ENCODE measurements at places on chromosomes 4 and X.

DNA sequence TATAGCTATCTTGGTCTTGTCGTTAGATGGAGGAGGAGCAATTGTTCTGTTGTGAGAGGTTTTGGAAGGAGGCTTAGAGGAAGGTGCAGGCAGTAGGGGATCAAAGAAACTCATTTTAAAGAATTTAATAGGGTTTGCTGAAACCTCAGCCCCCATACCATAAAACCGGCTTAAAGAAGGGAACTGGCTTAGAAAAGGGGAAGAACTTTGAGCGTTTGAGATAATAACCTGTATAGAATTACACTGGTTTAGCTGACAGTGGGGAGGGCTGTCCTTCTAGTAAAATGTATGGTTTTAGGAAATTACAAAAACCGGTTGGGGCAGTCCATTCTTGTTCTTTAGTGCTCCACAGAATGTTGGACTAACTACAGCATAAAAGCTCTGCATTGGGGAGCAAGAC, 128.1 kb downstream of the KDM6A start:
- no peak for DNase-seq

- DNase-seq, result no peak
Observed at GRCh38 chr4:166501941-166502382, 628.9 kb downstream of the TLL1 start.

GRCh38 chr4:108527723-108528122, 92.7 kb upstream of the RPL34 start:
- DNase-seq, result no peak

DNA sequence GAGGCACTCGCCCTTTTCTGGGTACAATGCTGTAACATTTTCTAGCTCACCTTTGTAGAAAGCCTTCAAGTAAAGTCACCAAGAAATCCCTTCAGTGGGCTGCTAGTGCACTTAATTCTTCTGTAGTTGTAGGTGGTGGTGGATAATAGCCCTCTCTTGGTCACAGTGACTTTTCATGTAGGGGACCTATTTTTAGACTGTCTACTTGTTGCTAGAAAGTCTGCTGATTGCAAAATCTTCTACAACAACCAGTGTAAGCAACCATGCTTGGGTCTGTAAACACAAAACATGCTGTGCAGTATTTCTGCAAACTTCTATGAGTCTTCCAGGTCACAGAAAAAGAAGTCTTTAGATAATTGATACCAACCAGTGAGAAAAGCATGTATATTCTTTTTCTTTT, 55.6 kb downstream of the PBDC1 start:
- DNase-seq, result no peak

DNA sequence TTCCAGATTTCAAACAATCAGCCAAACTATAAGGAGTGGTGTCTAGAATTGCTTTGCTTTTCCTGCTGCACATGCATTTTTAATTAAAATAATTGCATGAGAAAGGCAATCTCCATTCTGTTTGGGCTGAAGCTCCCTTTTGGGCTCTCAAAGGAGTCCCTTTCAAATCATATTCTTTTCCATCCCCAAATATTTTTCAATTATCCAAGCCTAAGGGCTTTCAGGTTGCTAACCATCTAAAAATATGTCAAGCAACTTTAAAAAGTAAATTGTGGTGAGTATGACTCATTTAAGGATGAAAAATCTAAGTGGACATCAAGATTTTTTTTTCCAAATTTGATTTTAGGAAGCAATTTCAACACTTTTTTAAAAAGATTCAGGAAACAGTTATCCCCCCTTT, 28.4 kb downstream of the PIR start:
- no peak for DNase-seq

- no peak for DNase-seq
Observed at GRCh38 chr4:880684-881405, 51.3 kb downstream of the GAK start.

- no peak for DNase-seq
Observed at GRCh38 chr4:146191766-146192458, 16.4 kb downstream of the LSM6 start.

DNA sequence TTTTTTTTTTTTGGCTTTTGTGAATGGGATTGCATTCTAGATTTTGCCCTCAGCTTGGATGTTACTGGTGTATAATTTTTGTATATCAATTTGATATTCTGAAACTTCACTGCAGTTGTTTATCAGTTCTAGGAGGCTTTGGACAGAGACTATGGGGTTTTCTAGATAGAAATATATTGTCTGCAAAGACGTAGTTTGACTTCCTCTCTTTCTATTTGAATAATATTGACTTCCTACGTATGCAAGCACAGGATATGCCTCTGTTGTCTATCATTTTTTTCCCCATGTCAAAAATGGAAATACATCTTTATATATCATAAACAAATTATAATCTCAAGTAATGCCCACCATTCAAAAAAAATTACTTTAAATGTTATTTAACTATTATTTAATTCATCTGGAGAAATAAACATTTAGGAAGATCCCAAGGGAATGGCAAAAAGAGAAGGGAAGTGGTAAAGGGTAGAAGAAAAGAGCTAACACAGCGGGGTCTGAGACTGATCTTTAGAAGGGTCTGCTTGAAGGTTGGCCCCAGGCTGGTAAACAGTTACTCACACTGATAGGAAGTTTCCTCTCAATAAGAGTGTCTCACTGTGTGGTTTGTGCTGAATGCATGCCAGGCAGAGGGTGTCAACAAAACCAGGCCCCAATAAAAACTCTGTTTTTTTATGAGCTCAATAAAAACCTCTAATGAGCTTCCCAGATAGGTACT, 35.7 kb downstream of the ZNF518B start:
- no peak for DNase-seq

- DNase-seq, result no peak
Observed at GRCh38 chrX:18410038-18410437, 15.4 kb upstream of the CDKL5 start.
